ENCODE measurements at places on chromosomes 1 and 21. TPM values are rescaled to one million over a fixed set of nuclear protein-coding genes. Genes with fewer than 3 reads are reported as not detected.

Gene TFAP2E
- total RNA-seq: 0.40 TPM

Gene YIPF1
- total RNA-seq: 15.6 TPM

Gene PIP5K1A
- total RNA-seq: 45.9 TPM

Gene AADACL4
- not detected for total RNA-seq

Gene ESRRG
- not detected for total RNA-seq

Gene TBX15
- not detected for total RNA-seq

Gene FCAMR
- total RNA-seq: not detected

Gene EPRS1
- total RNA-seq: 87.4 TPM

Gene GJA9
- not detected for total RNA-seq

Gene OR2W3
- total RNA-seq: not detected

Gene PPM1J
- total RNA-seq: 1.3 TPM

Gene TLCD4
- 13.1 TPM for total RNA-seq

Gene LBR
- total RNA-seq: 23.5 TPM

Gene CALML6
- 0.24 TPM for total RNA-seq

Gene MROH7
- total RNA-seq: not detected

Gene SLAMF7
- 1.1 TPM for total RNA-seq

Gene FBLIM1
- 31.1 TPM for total RNA-seq

Gene ZNF648
- not detected for total RNA-seq

Gene CR2
- not detected for total RNA-seq

Gene NOTCH2
- 20.2 TPM for total RNA-seq

Gene RNF207
- 9.8 TPM for total RNA-seq

Gene DENND2C
- total RNA-seq: 0.52 TPM

All from A549 treated with ZK216348 at 1 μM for 4 hours (cell line).